ENCODE measurements at places on chromosomes 4 and X.

GRCh38 chrX:154366666-154367055 is 7.8 kb downstream of the FLNA start:
- DNase-seq = no peak

DNA sequence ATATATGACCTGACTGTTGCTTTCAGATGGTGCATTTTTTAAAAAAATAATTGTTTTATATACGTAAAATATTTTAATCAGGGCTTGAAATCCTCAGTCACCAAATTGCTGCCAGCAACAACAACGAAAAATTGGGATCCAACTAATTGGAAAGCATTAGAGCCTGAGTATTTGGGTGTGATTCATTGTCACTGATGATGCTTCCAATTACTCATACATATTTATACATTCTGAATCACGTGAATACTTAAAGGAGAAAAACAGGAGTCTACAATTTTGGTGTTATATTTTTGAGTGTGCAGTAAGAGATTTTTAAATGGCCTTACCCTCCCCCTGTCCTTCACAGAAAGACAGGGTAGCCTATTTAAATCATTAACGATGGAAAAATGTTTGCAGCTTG is 765.6 kb upstream of the TENM3 start:
- DNase-seq = no peak

GRCh38 chr4:171947400-171947799 is 134.2 kb downstream of the GALNTL6 start:
- no peak for DNase-seq

- no peak for DNase-seq
Observed at GRCh38 chr4:88900432-88900831, 156.6 kb downstream of the FAM13A start.

DNA sequence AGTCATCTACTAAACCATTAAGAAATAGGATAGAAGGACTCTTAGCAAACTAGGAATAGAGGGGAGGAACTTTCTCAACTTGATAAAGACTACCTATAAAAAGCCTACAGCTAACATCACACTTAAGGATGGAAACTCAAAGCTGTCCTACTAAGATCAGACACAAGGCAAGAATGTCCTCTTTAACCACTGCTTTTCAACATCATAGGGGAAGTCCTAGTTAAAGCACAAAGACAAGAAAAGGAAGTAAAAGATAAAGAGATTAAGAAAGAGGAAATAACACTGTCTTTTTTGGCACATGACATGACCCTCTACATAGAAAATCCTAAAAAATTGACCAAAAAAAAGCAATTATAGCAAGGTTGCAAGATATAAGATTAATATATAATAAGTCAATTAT is 136.6 kb downstream of the FBXW7 start:
- peak; percentile 14 for DNase-seq

- DNase-seq = no peak
Observed at GRCh38 chr4:46984781-46985180, 8.6 kb downstream of the GABRA4 start.

GRCh38 chr4:138775489-138775888 is 240.1 kb upstream of the NOCT start:
- DNase-seq = no peak

DNA sequence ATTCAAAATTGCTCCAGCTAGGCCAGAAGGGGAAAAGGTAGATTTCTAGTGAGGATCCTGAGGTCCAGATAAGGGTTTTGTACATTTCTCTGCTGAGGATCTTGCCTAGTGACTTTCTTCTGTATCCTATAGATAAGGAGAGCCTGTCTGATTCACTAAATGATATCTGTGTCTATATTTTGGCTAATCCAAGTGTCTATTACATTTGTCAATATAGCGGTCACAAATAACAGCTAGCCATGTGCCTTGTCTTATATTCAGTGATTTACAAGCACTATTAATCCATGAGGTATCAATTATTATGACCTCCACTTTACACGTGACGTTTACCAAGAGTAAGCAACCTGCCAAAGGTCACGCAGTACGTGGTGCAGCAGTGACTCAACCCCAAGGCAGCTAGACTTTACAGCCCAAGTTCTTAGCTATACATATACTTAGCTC is 41.6 kb downstream of the TMEM165 start:
- DNase-seq = no peak

- DNase-seq = no peak
Observed at GRCh38 chr4:53508446-53508845, 82.8 kb downstream of the LNX1 start.
